NCI-H1105 treated with DMSO at 0.1 percent for 48 hours (cell line): ENCODE measurements at places on chromosomes 3 and 15.

GRCh38 chr3:37506956-37507535 lies 332.7 kb upstream of the LRRFIP2 start:
- DNase-seq = no peak

- no peak for DNase-seq
Observed at GRCh38 chr3:48215876-48216275, 7.4 kb upstream of the CAMP start.

DNA sequence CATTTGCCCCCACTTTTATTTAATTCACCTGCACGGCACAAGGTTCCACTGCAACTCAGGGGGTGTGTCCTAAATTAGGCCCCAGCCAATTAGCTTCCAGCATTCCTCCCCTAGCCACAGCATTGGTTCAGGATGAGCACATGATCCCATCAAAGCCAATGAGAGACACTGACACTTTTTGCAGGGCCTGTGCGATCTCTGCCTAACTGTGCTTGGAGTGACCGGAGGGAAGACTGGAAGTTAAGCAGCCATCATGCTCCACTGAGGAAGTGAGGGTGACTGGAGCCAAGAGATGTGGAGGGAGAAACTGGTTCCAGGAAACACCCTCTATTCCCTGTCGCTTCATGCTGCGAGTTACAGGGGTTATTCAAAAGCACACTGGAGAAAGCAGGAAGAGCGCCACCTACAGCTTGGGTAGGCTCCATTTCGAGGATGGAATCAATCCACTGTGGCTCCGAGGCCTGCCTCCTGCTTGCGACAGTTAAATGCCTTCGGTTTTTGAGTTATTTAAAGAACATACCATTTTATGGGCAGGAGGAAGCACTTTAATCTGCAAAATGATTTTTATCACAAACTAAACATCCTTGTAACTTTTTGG lies 122.2 kb upstream of the WNT5A start:
- DNase-seq = no peak

DNA sequence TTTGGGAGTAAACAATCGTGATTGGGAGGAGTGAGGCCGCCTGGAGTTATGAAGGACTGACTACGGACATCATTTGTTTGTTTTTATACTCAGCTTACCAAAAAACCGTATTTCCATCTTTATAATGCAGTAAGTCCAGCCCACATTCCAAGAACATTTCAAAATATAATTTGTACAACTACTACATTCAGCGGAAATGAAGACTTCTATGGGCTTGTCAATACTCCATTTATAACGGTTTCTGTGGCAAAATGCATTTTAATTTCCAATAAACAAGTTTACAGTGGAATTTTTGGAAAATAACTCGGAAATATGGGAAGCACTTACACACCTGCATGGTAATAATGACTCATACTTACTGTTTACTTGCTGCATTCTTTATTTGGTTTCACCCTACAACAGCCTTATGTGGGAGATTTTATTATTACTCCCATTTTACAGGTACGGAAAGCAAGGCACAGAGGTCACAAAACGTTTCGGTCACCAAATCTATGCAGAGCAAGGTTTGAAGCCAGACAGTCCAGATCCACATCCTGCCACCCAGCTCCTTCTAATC lies 62.3 kb downstream of the LDHAL6B start:
- DNase-seq = no peak

DNA sequence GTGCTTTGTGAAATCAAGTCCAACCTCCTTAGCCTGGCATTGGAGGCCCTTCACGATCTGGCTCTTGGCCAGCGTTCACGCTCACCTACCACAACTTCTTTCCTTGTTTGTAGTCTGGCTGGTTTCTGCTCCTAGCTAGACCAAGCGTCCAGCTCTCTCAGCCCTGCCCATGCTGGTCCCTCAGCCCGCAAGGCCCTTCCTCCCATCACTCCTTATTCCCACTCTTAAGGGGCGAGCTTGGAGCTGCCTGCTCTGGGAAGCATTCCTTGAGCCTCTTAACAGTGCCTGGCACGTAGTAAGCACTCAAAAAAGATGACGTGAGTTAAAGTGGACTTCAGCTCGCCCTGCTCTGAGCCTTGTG lies 8.7 kb downstream of the SLC6A6 start:
- DNase-seq = no peak

DNA sequence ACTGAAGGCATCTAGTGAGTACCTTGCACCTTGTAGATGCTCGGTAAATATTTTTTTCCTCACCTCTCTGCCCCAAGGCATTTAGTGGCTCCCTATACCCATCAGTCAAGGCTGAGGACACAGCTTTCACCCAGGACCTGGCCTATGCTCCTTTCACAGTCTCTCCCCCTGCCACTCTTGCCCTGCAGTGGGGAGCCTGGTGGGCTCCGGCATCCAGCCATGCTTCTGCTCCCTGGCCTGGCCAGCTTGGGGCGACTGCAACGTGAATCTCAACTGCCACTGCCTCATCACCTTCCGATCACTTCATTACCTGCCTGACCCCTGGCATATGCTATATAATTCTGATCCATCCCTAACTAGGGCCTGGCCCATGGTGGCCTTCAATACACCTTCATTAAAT lies 735 bp upstream of the CX3CR1 start:
- DNase-seq = no peak

GRCh38 chr3:187896646-187897045 lies 151.4 kb upstream of the BCL6 start:
- no peak for DNase-seq
